ENCODE measurements at places on chromosomes 1 and 21.

DNA sequence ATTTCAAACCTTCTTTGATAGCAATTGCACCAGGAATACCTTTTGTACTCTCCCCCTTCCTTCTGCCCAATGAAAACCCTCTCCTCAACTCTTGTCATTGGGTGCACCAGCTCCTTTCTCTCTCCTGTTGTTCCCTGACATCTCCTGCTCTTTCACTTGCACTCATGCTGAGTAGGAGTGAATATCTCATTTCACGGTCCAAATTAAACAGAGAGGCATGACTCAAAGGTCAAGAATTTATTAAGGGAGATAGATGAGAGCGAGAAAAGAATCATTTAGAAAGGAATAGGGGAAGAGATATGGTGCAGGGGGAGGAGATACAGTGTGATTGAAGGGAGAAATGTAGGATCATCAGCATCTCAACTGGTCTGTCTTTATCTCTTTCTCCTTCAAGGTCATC is 22.1 kb downstream of the AIM2 start:
- DNase-seq: peak; percentile 31

DNA sequence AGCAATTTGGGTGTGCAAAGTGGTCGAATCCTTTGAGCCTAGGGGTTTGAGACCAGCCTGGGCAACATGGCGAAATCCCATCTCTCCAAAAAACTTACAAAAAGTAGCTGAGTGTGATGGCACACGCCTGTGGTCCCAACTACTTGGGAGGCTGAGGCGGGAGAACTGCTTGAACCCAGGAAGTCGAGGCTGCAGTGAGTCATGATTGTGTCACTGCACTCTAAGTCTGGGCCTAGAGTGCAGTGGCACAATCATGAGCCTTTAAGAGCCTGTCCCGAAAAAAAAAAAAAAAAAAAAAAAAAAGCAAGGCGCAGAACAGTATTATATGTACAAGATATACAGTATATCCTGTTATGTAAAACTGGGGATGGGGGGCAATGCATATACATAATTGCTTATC is 25.1 kb upstream of the HTR1D start:
- DNase-seq: no peak

DNA sequence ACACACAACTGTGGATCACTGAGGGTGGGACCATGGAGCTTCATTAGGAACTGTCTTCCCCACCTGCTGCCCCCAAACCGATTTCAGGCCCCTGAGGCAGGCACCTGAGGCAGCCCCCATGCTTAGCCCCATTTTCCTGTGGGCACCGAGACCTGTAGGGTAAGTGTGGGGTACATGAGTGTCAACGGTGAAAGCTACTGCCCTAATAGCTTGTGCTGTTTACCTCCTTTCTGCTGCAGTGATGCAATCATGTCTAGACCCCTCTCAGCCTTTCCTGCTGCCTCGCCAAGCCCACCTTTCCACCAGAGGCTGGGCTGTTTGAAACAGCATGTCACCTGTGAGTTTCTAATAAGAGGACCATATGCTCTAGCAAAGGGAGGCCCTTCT is 53.0 kb downstream of the NFASC start:
- DNase-seq: no peak

GRCh38 chr1:88544195-88544594 is 139.9 kb upstream of the PKN2 start:
- DNase-seq: no peak
